ENCODE measurements at places on chromosomes 7 and 10.

DNA sequence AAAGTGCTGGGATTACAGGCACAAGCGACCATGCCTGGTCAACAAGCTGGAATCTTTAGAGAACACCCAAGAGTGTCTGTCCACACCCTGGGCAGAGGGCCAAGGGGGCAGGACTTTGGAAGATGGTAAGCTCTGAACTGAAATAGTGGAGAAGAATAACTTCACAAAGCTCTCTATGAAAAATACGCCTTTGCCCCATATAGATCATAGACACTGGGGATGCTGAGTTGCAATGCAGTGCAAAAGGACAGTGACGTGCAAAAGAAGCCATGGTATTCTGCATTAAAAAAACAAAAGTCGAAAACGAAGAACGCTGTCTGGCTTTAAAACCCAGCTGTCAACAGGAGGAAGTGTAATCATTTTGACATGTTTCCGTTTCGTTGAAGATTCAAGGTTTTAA is 353.6 kb downstream of the CALN1 start:
- DNase-seq: no peak

GRCh38 chr10:47405857-47406547 is 21.9 kb upstream of the ZNF488 start:
- no peak for DNase-seq

DNA sequence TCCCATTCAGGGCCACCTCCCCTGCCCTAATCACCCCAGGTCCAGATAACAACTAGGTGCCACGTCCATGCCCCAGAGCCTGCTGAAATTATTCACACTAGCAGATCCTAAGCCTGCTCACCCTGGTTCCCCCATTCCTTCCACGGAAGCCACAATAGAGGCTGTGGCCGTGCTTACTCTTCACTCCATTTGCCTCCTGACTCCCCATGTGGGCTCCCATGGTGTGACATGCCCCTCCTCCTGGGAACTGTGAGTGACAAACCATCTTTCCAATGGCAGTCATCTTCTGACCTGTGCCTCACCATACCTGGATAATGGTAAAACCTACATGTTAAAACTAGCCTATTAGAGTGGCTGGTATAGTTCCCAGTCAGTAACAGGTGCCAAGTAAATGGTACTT is 216.2 kb upstream of the PRKCQ start:
- no peak for DNase-seq

DNA sequence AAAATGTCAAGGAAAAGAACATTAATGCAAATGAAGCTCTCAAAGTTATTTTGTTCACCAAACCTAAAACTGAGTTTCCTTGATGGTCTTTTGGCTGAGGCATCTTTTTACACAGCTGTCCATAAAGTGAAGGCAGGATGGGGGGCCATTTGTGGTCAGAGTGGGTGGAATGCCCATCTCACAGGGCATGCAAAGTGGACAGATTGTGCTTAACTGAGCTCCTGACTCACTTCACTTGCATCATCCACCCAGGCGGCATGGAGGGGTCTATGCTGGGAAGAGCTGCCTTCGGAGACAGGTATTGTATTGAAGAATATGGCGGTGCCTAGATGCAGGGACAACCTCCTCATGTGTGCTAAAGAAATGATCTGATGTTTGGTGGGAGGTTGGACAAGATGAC is 905.3 kb downstream of the KCNMA1 start:
- DNase-seq: no peak

DNA sequence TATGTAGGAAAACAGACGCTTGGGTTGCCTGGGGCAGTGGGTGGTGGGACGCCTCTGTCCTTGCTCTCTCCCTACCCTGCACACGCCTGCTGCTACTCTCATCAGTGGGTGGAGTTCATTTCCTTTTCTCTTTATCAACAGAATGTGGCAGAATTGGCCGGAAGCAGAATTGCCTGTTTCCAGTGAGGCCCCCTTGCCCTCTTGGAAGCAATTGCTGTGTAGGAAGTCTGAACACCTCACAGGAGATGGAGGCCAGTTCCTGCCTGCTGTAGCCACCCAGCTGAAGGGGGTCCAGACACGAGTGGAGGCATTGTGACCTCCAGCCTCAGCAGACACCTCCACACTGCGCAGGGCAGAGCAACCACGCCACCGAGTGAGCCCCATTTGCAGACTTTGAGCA is 331.6 kb upstream of the ZNF32 start:
- no peak for DNase-seq

- DNase-seq: no peak
These were observed 1.5 kb upstream of the LRRC27 start for GRCh38 chr10:132330486-132330833.

DNA sequence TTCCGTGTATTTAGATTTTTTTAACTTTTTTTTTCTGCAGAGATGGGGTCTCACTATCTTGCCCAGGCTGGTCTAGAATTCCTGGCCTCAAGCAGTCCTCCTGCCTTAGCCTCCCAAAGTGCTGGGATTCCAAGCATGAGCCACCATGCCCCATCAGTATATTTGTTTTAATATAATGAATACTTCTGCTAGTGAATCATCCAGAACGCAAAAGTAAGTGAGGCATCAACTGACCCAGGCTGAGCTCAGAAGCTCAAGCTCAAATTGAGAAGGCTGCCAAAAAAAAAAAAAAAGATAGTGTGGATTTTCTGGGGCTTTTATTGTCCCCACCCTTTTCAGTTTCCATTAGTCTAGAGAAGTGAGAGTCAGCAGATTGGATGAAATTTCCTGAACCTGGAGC is 39.0 kb upstream of the TECTB start:
- DNase-seq: no peak

DNA sequence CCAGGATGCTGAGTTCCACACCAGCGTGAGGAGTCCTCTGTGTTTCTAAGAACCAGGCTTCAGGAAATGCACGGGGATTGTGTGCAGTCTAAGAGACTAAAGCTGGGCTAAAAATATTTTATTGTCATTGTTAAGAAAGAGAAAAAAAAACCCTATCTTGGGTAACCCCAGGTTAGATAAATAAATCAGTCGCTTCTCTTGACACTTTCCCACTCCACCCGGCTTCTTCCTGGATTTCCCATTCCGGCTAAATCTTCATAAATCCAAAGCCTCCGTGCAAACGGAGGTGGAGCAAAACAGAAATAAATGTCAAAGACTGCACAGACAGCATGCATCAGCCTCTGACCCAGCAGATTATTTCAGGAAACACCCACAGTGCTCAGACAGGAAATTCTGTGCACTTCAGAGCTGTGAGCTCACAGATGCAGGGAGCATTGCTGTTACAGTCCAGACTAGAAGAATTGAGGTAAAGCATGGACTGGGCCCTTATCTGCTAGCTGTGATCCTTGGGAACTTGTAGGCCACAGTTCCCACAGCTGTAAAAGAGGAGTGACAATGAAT is 44.8 kb upstream of the GRID1 start:
- DNase-seq: no peak

DNA sequence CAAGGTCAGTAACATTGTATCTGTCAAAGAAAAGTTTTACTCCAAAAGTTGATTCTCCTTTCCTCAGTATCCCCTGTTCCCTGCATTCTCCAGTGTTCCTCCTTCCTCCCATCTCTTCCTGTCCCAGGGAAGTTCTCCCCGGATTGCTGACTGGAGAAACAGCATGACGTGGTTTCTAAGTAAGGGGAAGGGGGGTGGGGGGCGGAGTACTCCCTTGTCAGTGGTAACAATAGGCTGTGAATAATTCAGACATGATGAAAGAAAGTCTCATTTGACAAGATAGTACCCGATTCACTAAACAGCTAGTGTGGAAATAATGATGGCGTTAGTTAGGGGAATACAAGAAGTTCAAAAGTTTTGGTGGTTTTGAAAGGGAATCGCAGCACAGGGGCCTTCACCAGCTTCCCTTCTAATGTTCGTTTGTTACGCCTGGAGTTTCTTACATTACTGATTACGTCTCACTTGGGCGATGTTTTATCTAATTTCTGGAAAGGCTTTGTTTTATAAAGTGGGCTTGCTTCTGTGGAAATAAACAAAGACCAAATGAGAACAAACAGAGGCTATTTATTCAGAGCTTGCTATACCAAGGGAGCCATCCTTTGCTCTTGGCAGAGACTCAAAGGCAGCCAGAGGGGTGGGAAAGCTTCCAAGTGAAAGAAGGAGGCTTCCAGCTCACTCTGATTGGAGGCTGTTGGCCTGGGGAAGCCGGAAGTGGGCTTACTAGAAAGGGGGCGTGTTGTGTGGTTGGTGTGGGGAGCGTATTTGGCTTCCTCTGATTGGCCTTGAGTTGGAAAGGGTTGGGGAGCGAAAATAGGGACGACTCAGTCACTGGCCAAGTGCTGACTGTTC is 453.7 kb downstream of the SDK1 start:
- DNase-seq: no peak

DNA sequence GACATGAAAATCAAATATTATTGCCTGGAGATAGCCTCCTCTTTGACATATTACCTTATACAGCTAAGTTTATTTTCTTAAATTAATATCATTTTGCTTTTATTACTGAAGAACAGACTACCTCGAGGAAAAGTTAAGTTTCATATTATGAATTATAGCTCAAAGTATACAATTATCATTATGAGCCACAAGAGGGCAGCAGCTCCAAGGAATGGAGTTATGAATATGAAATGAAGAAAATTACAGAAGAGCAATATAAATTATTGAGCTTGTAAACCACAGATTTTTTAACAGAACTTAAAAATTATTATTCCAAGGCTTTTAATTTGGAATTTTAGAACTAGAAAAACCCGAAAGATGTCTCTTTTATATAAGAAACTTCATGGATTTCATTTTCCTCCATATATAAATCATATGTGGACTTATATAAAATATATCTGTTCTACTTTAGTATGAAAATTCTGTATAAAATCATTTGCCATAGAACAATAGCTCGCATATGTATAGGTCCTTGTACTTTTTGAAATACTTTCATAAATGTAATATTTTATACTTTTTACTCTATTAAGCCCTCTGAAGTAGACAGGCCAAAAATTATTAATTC is 40.1 kb downstream of the IQUB start:
- no peak for DNase-seq

- DNase-seq: no peak
These were observed 71.8 kb upstream of the EMX2 start for GRCh38 chr10:117470733-117471132.

GRCh38 chr7:107318523-107319160 is 149.8 kb downstream of the HBP1 start:
- no peak for DNase-seq

- DNase-seq: no peak
These were observed 1163.2 kb upstream of the SORCS1 start for GRCh38 chr10:108327706-108328105.

DNA sequence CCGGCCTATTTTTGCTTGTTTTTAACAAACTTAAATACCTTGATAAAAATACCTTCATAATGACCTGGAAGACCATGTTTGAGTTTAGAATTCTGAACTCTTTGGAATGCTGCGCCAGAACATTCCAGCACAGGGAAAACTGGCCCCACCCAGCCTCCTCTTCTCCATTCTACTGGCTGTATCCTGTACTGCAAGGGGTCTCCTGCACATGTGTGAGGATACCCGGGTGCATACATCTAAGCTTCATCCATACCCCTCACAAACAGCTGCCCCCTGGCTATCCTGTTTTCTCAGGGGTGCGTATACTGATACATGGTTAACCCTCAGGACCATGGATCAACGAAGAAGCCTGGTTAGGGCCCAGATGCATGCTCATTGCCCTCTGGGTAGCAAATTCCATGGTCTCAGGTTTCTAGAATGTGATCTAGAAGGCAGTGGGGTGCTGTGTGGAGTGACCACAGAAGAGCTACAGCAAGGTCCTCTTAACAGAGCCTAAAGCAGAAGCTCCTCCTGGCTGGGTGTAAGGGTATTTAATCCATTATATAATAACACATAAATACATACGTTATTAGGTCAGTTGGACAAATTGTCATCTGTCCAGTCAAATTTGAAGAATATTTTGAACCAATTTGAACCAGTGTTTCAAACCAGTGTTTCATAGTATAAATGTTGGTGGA is 26.1 kb downstream of the HACD1 start:
- no peak for DNase-seq

GRCh38 chr10:121797490-121797889 is 130.3 kb downstream of the ATE1 start:
- DNase-seq: no peak
